Activated effector memory CD4-positive, alpha-beta T cell treated with Interleukin-2 at 50 U/mL for 16 hours (primary cell): ENCODE measurements at places on chromosomes 11 and 22.

DNA sequence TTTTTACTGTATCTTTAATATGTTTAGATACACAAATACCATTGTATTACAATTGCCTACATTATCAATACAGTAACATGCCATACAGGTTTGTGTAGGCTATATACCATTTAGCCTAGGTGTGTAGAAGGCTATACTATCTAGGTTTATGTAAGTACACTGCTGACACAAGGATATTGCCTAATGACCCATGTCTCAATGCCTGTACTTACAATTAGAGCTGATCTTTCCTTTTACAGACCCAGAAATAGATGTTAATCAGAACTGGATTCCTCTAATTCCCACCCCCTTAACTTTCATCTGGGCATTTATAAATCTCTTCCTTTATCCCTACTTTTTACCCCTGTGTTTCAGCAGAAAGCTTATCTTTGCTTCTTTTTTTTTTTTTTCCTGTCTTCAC lies 229.5 kb downstream of the METTL15 start:
- DNase-seq: no peak

- DNase-seq: no peak
These were observed 2.7 kb downstream of the INS start for GRCh38 chr11:2158296-2158737.

GRCh38 chr11:109731451-109731850 lies 309.5 kb downstream of the C11orf87 start:
- no peak for DNase-seq

DNA sequence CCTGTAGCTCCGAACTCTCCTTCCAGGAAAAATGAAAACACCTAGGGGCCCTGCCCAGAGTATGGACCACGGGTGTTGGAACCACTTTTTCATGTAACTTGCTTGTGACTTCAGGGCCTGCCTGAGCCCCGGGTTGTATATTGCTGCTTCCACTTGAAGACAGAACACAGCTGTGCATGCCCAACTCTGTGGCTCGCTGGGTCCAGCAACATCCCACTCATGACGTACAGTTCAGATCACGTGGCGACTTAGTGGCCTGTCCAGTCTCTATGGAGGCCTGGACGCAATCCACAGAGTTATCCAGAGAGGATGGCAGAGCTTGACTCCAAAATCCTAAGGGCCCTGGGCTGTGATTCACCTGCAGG lies 6.8 kb downstream of the C11orf21 start:
- DNase-seq: no peak

- no peak for DNase-seq
These were observed 12.8 kb upstream of the BACE1-AS start for GRCh38 chr11:117278347-117278746.
